ENCODE measurements at places on chromosomes 6 and 20.

DNA sequence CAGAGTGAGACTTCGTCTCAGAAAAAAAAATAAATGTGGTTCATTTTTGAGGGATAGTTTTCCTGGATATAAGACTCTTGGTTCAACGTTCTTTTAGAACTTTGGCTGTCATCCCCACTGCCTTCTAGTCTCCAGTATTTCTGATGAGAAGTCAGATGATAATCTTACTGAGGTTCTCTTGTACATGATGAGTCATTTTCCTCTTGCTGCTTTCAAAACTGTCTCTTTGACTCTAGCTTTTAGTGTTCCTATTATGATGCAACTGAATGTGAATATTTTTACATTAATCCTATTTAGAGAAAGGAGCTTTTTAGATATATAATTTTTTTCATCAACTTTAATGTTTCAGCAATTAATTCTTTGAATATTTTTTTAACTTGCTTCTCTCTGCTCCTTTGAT lies 46.0 kb upstream of the OR14J1 start:
- no peak for DNase-seq

GRCh38 chr20:15654208-15654649 lies 919.0 kb downstream of the KIF16B start:
- DNase-seq: no peak

DNA sequence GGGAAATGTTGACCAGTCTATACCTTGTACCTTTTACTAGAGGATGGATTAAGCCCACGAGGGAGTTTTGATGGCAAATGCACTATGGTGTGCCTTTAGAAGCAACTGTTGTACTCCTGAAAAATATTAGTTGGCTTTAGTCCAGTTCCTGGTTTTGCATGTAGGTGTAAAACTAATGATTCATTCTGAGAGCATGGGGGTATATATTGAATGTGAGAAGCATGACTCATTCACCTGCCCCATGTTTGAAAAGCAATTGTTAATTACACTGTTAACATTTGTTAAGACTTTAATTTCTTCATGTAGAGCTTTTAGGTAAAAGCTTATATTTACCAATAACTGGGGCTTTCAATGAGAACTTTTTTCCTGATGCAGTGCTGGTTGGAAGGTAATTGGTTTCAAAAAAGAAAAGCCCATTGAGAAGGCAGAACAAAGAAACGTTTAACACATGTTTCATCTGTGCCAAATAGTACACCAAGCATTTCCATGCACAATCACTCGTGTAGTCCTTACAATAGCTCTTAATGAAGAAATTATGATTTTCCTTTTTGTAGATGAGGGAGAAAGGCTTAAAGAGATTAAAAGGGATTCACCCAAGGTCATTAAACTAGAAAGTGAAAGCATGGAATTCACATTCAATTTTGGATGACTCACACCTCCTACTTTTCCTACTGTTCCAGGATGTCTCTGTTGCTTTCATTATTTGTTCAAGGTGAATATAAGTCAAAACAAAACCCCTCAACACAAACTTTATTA lies 134.1 kb downstream of the CCDC170 start:
- no peak for DNase-seq

DNA sequence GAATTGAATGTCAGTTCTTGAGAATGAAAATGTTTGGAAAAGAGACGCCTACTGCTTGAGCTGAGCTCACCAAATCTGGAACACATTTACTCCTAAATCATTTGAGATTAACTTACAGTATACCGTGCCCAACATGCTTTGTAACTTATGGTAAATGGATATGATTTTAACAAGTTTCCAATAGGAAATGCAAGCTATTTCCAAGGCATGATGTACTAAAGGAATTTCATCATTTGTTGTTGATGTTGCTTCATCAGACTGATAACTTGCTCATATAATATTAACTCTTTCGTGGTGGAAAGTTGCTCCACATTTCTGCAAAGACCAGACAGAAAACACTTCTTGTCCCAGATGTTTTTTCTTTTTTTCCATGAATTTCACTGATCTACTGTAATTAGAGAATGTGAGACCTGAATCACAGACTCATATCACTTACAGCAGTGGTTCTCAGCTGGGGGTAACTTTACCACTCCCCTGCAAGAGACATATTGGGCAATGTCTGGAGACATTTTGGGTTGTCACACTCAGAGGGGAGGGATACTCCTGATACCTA lies 116.6 kb upstream of the TRAF3IP2 start:
- no peak for DNase-seq

- DNase-seq: no peak
These were observed 69.6 kb downstream of the TFAP2C start for GRCh38 chr20:56698749-56699148.

- no peak for DNase-seq
These were observed 18.9 kb downstream of the PHACTR2 start for GRCh38 chr6:143696664-143697000.

GRCh38 chr6:74651948-74652842 lies 553.7 kb downstream of the COL12A1 start:
- no peak for DNase-seq

- DNase-seq: no peak
These were observed 50.8 kb downstream of the FAM50B start for GRCh38 chr6:3899970-3900439.

DNA sequence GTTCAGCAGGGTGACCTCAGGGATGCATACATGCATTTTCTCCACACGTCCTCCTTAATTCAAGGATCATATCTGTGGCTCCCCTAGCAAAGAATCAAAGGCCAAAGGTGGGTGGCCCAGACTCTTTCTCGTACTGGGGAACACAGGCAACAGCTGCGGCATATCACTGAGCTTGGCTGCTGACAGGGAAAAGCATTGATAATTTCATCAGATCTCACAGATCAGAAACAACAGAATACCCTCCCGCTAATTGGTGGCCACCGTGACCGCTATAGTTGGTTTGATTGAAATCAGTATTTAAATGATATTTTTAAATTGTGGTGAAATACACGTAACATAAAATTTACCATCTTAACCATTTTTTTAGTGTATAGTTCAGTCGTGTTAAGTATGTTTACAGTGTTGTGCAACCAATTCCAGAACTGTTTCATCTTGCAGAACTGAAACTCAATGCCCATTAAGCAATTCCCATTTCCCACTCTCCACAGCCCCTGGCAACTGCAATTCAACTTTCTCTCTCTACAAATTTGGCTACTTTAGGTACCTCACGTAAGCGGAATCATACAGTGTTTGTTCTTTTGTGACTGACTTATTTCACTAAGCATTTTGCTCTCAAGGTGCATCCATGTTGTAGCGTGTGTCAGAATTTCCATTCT lies 74.7 kb upstream of the TMEM170B start:
- no peak for DNase-seq

DNA sequence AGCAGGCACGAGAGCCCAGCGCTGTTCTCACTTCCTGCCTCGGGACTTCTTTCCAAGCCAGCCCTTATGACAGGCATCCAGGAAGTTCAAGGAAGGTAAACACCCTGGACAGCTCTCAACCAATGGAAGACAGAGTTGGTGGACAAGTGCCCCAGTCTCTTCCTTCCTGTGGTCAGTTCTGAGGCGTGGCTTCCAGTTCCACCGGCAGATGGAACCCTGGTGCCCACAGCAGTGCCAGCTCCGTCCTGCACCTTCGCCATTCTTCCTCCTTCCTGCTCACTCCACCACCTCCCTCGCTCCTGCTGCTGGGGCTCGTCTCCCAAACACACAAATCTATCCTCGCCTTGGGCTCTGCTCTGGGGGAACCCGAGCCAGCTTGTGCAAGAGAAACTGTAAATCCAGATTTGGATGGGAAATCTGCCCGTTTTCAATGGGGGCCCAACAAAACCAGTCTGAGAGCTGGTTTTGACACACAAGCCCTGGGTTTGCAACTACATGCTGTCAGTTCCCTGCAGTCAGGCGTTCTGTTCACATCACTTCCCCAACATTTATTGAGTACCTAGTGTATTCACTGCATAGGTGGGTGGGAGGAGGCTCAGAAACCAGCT lies 162.7 kb downstream of the GRM4 start:
- DNase-seq: no peak

DNA sequence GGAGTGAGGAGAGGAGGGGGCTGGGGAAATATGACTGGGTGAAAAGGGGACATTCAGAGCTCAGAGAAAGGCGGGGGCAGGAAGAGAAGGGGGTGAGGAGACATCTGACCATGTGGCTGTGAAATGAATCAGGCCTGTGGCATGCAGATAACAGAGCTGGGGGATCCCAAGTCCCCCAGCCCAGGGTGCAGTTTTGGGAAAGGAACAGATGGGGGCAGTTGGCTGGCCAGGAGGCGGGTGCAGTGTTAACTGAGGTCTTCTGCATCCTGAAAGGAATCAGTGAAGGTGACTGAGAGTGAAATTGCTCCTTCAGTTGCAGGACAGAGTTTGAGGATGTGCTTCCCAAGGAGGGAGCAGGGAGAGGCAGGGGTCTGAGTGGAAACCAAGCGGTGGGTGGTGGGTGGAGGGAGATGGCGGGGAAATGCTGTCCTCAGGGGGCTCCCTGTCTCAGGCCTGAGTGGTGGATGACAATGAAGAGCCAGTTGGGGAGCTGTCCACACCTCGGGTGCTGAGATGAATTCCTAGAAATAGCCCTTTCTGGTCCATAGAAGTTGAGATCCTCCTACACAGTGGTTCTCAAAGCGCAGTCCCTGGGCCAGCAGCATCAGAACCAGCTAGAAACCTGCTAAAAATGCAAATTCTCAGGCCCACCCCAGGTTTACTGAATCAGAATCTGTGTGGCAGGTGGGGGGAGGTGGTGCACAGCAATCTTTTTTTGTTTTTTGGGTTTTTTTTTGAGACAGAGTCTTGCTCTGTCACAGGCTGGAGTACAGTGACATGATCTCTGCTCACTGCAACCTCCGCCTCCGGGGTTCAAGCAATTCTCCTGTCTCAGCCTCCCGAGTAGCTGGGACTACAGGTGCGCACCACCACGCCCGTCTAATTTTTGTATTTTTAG lies 26.0 kb upstream of the CCDC167 start:
- no peak for DNase-seq

DNA sequence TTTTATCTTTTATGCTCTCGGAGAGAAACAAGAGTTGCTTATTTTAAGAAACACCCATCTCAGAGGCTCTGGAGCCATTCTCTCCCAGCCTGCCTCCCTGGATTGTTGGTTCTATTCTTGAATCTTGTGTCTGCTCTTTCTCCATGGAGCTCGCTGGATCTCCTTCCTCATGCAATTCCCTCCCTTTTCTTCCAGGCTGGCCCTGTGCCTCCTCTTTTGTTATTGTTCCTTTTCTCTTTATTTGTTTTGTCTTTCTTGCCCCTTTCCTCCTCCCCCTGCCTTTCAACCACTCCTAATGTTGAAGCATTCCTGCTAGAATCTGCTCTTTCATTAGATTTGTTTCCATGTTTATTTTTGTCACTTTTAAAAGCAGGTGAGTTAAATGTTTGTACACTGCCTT lies 76.5 kb downstream of the STMND1 start:
- no peak for DNase-seq

- no peak for DNase-seq
These were observed 46.6 kb upstream of the EMILIN3 start for GRCh38 chr20:41413169-41413568.

GRCh38 chr20:9441948-9442347 lies 72.4 kb upstream of the LAMP5 start:
- DNase-seq: no peak

GRCh38 chr20:48335308-48336050 lies 492.3 kb downstream of the PREX1 start:
- DNase-seq: no peak

DNA sequence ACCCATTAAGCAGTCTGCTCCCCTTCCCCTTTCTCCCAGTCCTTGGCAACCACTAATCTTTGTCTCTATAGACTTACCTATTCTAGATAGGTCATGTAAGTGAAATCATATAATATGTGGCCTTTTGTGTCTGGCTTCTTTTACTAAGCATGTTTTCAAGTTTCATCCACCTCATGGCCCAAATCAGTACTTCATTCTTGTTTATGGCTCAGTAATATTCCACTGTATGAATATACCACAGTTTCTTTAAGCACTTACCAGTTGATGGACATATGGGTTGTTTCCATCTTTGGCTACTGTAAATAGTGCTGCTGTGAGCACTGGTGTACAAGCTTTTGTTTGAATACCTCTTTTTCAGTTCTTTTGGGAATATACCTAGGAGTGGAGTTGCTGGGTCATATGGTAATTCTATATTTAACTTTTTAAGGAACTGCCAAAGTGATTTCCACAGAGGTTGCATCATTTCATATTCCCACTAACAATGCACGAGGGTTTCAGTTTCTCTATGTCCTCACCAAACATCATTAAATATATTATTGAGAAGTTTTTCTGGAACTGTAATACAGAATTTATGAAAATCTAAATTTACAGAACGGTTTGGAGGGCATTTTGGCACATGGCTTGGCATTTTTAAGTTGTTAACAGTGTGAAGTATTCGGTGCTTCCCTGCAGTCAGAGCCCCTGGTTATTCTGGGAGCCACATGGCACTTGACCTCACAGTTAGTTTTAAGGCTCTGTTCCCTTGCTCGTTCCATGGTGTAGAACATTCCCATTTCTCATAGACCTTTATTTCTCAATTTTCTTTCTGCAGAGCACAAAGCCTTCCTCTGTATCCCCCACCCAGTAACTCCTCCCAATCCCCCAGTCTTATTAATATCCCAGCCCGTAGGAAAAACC lies 27.0 kb upstream of the DTNBP1 start:
- no peak for DNase-seq

DNA sequence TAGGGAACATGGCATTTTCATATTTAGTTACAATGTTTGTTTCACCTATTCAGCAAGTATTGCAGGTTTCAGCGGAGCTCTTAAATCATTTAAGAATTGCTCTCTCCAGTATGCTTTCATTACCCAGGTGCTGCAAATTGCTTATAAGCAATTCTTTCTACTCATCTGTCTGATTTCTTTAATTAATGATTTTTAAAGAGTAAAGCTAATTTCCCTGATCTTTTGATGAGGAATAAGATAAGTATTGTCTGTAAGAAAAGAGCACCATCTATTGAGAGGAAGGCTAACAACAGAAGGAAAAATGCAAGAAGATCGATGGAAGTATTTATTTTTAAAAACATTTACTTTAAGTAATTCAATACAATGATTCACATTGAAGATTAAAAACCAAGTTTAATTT lies 2.0 kb downstream of the OPRM1 start:
- DNase-seq: no peak

- no peak for DNase-seq
These were observed 1397.8 kb upstream of the ADGRB3 start for GRCh38 chr6:67237277-67237676.

DNA sequence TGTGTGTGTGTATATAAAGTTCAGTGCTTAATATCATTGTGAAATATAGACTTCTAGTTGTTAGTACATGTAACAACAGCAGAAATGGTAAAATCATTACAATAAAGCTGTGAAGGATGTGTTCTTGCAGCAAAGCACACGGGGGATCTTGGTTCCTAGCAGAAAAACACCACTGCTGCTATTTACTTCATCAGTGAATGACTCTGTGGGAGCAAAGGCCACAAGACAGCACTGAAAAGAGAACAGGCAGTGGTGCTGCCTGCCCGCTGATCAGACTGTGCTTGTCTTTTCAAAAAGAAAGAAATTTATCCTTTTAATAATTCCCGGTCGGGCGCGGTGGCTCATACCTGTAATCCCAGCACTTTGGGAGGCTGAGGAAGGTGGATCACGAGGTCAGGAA lies 689.9 kb upstream of the CITED2 start:
- no peak for DNase-seq

GRCh38 chr6:5832668-5833067 lies 174.1 kb downstream of the NRN1 start:
- no peak for DNase-seq

- DNase-seq: no peak
These were observed 18.2 kb upstream of the PCMTD2 start for GRCh38 chr20:64237316-64237715.
